NCI-H1694 (cell line): ENCODE measurements at places on chromosomes 4 and X.

DNA sequence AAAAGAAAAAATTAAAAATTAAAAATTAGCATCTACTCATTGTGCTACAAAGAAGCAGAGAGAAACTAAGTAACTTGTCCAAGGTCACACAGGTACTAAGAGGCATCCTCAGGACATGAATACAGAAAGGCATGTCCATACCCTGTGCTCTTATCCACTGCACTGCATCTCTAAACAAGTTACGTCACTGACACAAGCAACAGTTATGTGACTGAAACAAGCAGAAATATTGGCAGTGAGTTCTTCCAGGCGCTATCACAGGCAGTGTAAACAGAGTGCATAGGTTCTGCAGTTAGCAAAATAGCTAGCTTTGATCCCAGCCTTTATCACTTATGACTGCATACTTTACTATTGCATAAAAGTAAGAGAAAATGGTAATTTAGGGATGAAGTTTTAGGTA is 7.9 kb downstream of the VEGFC start:
- DNase-seq, result no peak

DNA sequence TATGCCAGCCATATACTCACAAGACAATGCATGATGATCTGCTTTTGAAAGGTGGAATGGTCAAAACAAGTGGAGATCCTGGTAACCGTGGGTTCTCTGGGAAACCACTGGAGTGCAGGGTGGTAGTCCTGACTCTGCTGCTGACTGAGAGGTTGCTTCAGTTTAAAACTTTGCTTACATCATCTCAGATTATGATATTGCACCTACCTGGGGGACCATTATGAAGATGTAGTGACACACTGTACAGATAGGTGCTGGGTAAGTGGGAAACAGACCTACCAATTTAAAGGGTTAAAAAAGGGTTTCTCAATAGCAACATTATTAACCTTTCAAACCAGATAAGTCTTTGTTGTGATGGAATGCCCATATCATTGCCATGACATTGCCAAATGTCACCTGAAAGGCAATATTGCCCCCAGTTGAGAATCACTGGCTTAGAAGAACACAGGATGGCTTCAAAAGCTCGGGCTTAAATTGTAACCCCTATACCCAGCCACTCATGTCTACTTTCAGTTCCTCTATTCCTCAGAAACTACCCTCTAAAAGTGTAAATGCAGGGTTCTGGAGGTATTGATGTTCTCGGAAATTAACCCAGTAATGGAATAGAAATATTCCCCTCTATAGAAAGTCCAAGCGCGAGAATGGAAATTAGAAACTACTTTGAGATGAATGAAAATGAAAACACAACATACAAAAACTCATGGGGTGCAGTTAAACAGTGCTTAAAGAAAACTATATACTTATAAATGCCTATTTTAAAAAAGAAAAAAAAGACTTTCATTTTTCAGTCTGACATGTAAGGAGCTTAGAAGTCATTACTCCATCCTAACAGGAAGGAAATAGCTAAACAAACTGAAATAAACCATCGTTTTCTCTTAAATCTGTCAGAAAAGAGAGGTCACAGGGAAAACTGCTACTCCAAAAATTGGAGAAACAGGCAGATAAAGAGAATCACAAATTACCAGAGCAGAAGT is 65.8 kb downstream of the ARHGEF6 start:
- DNase-seq, result no peak

GRCh38 chrX:10529344-10529743 is 91.0 kb downstream of the MID1 start:
- no peak for DNase-seq

GRCh38 chrX:84182516-84182915 is 5.5 kb downstream of the RPS6KA6 start:
- no peak for DNase-seq

DNA sequence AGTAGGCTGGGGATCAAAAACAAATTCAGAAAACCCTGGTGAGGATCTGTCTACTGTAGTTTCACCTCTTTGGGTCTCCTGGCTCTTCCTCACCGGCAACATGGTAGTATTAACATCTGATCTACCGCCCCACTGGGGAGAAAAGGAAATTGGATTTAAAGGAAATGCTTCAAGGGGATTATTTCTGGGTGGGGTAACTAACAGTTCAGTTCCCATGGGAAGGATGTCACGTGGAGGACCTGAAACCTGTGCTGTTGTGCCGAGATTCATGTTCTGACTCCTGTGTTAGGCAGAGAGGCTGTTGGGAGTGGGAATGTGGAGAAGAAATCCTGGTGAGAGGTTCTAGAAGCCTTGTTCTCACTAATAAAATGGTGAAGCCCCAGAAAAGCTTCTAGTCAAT is 254.4 kb downstream of the BCOR start:
- DNase-seq, result no peak

DNA sequence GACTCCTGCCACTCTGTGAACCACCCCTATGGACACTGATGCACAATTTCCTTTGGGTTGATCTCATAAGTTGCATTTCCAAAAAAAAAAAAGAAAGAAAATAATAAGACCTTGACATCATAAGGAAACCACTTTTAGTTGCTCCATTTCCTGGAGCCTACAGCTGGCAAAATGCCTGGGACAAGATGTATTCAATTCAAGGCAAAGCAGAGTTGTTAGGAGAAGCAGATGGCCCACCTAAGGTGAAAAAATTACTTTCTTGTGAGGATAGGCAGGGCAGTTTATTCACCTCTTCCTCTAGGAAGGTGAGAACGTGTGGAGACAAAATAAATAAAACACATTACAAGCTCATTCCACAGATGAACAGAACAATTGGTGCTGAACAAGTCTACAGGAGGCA is 14.1 kb upstream of the SCRG1 start:
- no peak for DNase-seq

- no peak for DNase-seq
These were observed 123.9 kb downstream of the PDLIM5 start for GRCh38 chr4:94575652-94576051.

DNA sequence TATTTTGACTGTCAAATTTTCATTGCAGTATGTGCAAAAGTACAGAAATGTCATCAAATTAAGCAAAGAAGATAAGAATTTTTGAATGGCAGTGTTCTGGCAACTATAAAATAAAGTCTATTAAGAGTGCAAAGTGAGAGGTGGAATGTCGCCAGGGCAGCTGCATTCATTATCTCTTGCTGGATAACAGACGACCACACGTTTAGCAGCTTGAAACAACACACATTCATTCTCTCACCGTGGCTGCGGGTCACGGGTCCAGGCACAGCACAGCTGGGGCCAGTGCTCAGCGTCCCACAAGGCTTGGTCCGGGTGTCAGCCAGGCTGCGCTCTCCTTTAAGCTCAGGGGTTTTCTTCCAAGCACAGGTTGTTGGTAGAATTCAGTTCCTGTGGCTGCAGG is 113.9 kb downstream of the GPR143 start:
- no peak for DNase-seq

GRCh38 chrX:77528034-77528433 is 80.8 kb downstream of the FGF16 start:
- no peak for DNase-seq

DNA sequence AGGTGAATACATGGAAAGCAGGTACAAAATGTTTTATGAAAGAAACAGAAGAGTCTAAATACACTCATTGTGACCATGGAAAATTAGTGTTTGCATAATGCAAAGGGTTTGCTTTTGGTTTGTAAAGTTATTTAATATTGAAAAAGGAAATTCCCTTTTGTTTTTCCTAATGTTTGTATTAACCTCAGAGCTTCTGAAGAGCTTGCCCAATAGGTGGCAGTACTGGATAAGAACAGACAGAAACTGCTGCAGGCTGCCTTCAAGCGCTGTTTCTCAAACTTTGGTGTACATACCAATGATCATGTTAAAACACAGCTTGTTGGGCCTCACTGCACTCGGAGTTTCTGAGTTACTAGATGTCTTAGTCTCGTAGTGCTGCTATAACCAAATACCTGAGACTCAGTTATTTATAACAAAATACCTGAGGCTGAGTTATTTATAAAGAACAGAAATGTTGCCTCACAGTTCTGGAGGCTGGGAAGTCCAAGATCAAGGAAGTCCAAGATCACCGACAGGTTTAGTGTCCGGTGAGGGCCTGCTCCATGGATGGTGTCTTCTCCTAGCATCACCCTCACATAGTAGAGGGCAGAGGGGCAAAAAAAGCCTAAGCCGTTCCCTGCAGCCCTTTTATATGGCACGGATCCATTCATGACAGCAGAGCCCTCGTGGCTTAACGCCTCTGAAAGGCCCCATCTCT is 54.2 kb downstream of the SUPT20HL2 start:
- DNase-seq, result peak; percentile 51

DNA sequence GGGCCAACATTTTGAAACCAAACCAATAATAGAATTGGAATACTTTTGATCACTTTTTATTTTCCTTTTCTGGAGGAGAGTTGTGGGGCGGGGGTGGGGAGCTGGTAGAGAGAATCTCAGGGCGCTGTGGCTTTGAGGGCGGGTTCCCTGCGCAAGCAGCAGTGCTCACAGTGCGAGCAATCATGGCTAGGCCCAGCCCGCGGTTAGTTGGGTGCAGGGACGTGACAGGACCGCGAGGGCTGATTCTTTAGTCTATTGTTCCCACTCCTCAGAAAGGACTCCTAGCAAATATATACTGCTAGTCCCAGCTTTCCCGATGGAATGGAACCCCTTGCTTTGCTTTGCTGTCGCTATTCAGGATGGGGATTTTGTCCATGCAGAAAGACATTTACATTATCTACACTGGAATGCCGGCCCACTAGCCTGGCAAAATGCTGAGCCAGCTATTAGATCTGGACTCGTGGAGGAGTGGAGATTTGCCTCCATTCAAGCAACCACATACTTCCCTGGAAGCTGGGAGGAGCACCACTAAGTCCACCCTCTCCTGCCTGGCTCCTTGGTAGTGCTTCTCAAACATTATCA is 23.9 kb upstream of the APLN start:
- DNase-seq, result no peak

- no peak for DNase-seq
These were observed 39.9 kb downstream of the CXCL8 start for GRCh38 chr4:73780243-73780642.

GRCh38 chrX:39823424-39823823 is 274.3 kb downstream of the BCOR start:
- no peak for DNase-seq

- no peak for DNase-seq
These were observed 1250.7 kb downstream of the RAPGEF2 start for GRCh38 chr4:160353548-160353947.

DNA sequence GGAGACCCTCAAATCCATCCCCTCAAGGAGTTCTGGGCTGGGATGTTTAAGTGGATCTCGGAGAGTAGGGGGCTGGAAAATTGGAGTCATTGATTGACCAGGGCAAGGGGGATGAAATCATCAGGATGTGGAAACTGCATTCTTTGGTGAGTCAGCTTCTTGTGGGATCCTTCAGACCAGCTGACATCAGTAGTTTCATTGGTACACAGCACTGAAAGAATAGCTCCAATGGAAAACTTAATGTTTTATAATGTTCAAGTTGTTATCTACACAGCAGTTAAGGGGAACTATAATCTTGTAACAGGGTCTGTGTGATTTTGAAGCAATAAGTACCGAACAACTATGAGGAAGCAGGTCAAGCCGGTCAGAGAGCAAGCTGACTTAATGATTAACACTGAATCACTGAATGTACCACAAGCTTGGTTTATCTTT is 506.1 kb downstream of the RPA4 start:
- no peak for DNase-seq

- no peak for DNase-seq
These were observed 2.2 kb downstream of the AR start for GRCh38 chrX:67545893-67546495.

DNA sequence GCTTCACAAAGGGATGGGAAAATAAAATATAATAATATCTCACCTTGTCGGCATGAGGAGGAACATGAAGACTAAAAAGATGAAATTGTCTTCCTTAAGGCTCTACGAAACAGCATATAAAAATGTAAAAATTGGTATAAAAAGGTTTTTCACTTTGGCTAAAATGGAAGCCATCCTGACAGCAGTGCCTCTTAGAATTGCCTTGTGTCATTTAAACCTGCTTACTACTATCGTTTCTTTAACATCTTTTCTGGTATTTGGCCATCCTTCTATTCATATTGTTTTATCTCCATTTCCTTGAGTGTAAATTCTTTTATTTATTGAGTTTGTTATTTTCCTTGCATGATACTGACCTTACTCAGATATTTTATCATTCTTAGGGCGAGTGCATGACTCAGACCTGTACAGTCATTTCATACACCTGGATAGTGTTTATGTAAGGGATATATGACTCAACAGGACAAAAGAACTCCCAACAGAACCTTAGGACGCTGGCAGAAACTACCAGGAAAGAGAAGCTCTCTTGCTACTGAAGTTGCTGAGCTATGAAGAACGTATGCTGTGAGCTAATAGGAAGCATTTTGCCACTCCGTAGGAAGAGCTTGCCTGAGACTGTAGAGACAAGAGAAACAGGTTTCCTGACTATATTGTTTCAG is 5.8 kb upstream of the CDKN2AIP start:
- DNase-seq, result no peak

DNA sequence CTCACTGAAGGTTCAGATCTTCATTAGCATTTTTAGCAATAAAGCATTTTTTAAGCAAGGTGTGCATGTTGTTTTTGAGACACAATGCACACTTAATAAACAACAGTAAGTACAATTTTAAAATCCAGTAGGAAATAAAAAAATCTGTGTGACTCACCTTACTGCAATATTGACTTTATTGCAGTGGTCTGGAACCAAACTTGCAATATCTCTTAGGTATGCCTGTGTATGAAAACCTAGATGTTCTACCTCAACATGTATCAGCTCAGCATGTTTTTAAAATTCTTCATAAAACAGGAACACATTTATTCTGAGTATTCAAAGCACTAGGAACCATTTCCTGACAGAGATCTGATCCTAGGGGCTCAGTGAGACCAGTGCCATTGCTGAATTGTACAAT is 26.7 kb downstream of the NR0B1 start:
- no peak for DNase-seq

GRCh38 chr4:69843932-69844331 is 16.0 kb downstream of the SULT1E1 start:
- no peak for DNase-seq

DNA sequence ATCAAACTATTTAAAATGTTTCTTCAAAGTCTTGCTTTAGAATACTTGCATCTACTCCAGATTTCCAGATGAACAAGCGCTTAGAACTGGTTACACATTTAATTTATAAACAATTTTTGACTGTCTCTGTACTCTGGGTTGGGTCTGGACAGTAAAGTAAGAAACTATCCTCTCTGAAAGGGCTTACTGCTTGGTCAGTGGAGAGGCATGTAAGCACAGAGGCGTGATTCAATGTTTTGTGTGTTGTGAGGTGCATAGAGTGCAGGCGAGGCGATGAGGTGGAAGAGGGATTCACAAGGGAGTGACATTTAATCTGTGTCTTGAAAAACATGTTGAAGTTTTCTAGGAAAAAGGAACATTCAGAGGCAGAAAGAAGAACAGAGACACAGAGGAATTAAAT is 231.4 kb downstream of the VEGFC start:
- DNase-seq, result no peak
